CD4-positive, alpha-beta memory T cell (primary cell): ENCODE measurements at places on chromosomes 1 and 21. TPM values are rescaled to one million over a fixed set of nuclear protein-coding genes. Genes with fewer than 3 reads are reported as not detected.

DNA sequence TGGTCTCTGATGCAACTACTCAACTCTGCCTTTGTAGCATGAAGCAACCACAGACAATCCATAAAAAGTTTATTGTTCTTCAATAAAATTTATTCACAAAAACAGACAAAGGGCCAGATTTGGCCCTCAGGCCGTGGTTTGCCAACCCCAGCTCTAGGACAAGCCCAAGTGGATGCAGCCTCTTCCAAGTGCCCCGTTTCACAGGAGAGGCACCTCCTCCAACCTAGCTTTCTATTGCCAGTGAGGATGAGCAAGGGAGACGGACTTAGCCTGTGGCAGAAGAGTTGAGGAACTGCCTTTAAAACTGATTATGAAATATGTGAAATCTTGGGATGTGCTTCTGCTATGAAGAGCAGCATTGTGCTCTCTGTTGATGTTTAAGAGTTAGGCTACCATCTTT, 105.4 kb downstream of the PSMG1 start:
- DNase-seq: no peak

GRCh38 chr1:225699336-225699735, 46.4 kb upstream of the ENAH start:
- no peak for DNase-seq

DNA sequence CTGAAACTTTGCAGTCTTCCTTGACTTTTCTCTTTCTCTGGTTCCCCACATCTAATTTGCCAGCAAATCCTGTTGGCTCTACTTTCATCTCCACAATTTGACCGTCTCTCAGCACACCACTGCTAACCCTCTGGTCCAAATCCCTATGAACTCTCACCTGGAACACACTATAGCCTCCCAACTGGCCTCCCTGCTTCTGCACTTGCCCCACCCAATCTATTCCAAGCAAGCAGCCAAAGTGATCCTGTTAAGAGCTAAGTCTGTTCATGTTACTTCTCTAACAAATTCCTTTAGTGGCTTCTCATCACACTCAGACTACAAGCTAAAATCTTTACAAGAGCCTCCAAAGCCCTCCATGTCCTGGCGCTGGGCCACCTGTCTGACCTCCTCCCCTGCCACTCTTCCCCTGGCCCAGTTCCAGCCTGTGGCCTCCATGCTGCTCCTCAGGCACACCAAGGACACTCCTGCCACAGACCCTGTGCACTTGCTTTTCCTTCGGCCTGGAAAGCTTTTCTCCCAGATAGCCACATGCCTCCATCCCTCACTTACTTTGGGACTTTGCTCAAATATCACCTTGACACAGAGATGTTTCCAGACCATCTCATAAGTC, 104.1 kb downstream of the DTL start:
- DNase-seq: no peak

DNA sequence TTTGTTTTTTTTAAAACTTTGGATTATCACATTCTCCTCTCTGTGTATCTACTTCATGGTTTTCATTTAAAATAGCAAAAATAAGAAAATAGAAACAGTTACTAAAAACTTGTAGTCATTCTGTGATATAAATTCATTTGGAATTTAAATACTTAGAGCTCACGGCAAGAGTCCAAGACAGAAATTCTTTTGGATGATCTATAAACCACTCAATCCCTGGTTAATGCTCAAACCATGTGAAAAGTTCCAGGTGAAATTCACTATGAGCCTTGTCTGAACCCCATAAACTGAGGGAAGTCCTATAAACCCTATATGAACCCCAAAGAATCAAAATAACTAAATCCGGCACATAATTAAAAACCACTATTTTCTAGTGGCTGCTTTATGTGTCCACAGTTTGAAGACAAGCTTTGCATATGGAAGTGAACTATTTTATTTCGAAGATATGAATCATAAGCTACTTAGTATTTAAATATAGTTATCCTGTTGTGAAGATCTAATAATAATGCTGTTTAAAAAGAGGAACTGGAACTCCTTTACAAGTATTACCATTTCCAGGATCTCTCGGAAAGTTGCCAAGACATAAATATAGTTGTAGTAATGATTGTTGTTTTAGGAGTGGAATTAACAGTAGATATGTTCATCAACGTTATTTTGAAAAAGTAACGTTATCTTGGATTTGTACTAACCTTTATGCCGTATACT, 163.5 kb downstream of the NFIA start:
- no peak for DNase-seq

TMEM269 gene
- 0.35 TPM for total RNA-seq

HSPB7 gene
- not detected for total RNA-seq
